Muscle of arm (tissue), 14 donors: ENCODE measurements at places on chromosomes 5 and 9. TPM values are rescaled to one million over a fixed set of nuclear protein-coding genes. Genes with fewer than 3 reads are reported as not detected.

The NIM1K gene
- polyA plus RNA-seq: 0.52 TPM

The PITX1 gene
- polyA plus RNA-seq: 5.9 TPM

DNA sequence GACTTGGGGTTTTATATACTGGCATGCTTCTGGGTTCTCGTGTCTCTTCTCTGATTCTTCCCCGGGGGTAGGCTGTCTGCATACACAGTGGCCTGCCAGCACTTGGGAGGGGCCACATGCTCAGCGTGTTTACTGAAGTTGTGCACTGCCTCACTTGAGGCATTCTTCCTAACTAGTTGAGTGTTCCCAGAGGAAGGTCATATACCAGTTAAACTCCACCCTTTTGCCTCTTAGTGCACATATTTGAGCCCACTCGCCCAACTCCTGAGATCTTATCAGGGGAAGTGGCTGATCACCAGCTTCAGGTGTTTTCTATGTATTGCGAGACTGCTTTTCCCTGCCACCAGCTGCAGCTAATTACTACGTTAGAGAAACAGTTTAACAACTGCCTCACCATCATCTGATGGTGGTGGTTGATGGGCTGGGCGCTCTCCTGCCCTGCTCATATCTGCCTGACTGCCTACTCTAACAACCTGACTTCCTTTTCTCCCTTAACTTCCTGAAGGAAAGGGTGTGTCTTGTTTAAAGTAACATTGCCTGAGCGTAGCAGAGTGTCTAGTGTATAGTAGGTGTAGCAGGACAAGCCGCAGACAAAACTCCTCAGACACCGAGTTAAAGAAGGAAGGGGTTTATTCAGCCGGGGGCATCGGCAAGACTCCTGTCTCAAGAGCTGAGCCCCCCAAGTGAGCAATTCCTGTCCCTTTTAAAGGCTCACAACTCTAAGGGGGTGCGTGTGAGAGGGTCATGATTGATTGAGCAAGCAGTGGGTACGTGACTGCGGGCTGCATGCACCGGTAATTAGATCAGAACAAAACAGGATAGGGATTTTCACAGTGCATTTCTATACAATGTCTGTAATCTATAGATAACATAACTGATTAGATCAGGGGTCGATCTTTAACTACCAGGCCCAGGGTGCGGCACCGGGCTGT, 60.1 kb upstream of the CLINT1 start:
- DNase-seq: no peak

The OMD gene
- polyA plus RNA-seq: 6.5 TPM
